ENCODE measurements at places on chromosomes 1 and 21. TPM values are rescaled to one million over a fixed set of nuclear protein-coding genes. Genes with fewer than 3 reads are reported as not detected.

UMODL1 gene
- 0.04 TPM for total RNA-seq

DNA sequence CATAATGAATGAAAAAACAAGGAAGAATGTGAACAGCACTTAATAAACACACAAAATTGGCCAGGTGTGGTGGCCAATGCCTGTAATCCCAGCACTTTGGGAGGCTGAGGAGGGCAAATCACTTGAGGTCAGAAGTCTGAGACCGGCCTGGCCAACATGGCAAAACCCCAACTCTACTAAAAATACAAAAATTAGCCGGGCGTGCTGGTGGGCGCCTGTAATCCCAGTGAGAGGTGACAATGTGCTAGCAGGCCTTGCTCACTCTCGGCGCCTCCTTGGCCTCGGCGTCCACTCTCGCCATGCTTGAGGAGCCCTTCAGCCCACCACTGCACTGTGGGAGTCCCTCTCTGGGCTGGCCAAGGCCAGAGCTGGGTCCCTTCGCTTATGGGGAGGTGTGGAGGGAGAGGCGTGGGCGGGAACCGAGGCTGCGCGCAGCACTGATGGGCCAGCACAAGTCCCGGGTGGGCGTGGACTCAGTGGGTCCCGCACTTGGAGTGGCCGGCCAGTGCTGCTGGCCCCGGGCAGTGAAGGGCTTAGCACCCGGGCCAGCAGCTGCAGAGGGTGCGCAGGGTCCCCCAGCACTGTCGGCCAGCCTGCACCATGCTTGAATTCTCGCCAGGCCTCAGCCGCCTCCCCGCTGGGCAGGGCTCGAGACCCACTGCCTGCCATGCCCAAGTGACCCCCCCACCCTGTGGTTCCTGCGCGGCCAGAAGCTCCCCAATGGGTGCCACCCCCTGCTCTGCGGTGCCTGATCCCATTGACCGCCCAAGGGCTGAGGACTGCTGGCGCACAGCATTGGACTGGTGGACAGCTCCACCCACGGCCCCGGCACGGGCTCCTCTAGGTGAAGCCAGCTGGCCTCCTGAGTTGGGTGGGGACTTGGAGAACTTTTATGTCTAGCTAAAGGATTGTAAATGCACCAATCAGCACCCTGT lies 30.6 kb upstream of the ATG4C start:
- no peak for DNase-seq

- DNase-seq = no peak
Observed at GRCh38 chr1:96843601-96844000, 122.0 kb downstream of the PTBP2 start.

PSMG1 gene
- 37.4 TPM for total RNA-seq

DNA sequence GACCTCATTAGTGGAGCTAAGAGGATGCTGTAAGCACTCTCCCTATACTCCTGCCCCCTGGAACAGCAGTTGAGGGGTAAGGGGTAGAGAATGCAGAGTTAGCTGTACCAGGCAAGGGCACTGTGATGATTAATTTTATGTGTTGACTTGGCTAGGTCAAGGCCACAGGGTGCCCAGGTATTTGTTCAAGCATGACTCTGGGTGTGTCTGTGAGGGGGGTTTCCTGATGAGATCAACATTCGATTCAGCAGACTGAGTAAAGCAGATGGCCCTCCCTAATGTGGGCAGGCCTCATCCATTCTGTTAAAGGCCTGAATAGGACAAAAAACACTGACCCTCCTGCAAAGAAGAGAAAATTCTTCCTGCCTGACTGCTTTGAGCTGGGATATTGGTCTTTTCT lies 110.8 kb downstream of the KCND3 start:
- no peak for DNase-seq

BGLAP gene
- total RNA-seq = 1.2 TPM

All from muscle of leg (tissue), 16 donors.